Tongue (tissue), 3 donors: ENCODE measurements at places on chromosomes 5 and 9.
A peak's percentile ranks its signal among the peaks of the same experiment; 100 is the strongest.

DNA sequence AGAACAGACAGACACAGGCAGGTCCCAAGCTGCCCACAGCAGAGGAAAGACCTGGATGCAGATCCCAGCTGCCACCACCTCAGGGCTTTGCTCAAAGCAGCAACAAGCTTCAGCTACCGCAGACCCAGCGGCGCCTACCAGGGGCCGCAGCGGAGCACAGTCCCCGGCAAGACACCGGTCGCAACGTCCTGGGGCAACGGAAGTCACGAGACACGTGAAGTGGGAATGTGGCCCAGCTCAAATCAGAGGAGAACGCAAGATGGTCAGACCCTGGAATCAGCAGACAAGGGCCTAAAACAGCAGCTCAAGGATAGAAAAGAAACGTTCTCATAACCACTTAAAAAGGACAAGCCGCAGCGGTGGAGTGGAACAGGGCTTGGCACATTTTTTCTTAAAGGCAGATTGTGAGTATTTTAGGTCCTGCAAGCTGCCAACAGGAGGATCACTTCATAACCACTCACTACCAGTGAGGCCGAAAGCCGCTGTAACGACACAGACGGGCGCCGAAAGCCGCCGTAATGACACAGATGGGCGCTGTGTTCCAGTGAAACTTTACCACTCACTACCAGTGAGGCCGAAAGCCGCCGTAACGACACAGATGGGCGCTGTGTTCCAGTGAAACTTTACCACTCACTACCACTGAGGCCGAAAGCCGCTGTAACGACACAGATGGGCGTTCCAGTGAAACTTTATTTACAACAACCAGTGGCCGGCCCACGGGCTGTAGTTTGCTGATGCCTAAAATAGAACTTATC, 21.7 kb downstream of the SLC9A3 start:
- DNase-seq = no peak

DNA sequence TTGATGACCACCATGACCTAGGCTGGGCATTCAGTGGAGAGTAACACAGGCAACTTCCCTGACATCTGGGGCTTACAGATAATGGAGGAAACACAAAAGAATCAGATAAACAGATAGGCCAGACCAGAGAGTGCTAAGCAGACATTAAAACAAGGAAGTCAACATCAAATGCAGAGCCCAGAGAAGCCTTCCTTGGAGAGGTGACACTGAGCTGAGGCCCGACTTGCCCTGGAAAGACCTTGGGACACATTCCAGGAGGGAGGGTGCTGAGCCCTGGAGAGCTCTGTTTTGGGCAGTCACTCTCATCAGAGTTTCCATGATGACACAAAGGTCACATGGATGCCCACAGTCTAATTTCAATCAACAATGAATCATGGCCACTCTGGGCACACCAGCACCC, 31.9 kb upstream of the C5orf58 start:
- no peak for DNase-seq

GRCh38 chr5:73796164-73797131, 170.5 kb downstream of the ARHGEF28 start:
- no peak for DNase-seq

- DNase-seq = peak; percentile 89
These were observed 99.9 kb downstream of the ANKRD18B start for GRCh38 chr9:33623658-33624586.

DNA sequence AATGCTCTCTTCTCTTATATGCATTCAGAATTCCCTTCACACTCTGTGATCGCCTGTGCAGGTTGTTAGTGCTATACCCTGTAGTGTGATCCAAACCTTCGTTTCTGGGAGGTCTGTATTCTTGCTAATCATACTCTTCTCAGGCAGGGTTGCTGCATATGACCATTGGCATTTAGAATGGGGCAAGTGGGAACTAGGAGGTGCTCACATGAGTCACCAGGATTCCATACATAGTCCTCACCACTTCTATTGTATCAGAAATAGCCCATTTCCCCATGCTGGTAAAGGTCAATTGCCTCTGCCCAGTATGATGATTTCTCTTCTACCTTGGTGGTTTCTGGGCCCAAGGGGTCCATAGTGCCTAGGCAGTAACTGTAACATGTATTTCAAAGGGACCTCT, 443.5 kb upstream of the CDH6 start:
- no peak for DNase-seq
